ENCODE measurements at places on chromosomes 6 and 20.
A peak's percentile ranks its signal among the peaks of the same experiment; 100 is the strongest.

GRCh38 chr6:94721459-94721858 is 855.9 kb upstream of the MANEA start:
- no peak for DNase-seq

DNA sequence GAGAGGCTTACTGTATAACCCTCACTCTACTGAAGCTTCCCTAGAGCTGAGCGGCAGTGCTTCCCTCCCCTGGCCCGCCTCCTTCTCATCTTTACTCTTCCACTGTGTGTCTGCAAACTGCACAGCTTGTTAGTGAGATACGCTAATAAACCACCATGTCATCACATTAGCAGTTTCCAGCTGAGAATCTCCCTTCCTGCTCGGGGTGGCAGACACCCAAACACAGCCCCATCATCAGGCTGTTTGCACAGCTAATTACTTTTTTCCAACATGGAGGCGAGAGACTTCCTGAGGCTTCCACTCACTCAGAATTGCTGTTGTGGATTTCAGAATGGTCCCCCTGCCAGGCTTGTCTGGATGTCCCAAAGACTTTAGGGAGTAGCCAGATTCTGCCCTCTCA is 444.9 kb upstream of the SULF2 start:
- DNase-seq: no peak

GRCh38 chr20:3021327-3021726 is 22.1 kb upstream of the GNRH2 start:
- DNase-seq: no peak

- peak; percentile 90 for DNase-seq
Observed at GRCh38 chr6:119479860-119480655, 130.5 kb upstream of the MAN1A1 start.

DNA sequence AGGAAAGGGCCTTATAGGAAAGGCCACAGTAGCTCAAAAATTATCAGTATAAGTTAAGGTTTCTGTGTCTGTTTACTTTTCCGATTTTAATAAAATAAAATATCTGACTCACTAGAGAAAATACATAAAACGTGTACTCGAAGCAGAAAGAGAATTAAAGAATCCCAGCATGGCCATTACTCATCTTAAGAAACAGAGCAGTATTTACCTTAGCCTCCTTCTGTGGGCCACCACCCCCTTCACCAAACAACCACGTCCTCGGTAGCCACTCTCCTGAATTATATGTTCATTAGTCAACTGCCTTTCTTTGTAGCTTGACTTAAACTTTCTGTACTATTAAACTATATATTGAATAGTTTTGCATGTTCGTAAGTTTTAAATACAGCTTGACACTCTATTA is 72.2 kb upstream of the SPTLC3 start:
- no peak for DNase-seq

GRCh38 chr6:75526502-75527127 is 33.0 kb upstream of the FILIP1 start:
- DNase-seq: peak; percentile 91

GRCh38 chr6:89270951-89271721 is 44.0 kb downstream of the GABRR2 start:
- no peak for DNase-seq

DNA sequence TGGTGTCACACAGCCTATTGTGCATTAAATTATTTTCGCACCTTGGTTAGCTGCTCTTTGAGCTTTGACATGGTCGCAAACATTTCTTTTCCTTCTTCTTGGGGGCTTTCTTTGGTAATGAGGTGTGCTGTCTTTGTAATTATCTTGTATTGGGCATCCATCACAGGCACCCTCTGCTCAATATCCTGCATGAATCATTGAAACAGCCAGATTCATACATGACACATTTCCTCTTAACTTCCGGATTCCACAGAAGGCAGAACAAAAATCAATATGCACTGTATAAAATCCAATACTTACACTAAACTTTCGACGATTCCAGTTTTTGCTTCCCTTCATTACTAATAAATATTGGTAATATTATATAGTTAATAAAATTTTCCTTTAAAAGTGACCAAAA is 175.6 kb downstream of the SYNE1 start:
- DNase-seq: peak; percentile 26

DNA sequence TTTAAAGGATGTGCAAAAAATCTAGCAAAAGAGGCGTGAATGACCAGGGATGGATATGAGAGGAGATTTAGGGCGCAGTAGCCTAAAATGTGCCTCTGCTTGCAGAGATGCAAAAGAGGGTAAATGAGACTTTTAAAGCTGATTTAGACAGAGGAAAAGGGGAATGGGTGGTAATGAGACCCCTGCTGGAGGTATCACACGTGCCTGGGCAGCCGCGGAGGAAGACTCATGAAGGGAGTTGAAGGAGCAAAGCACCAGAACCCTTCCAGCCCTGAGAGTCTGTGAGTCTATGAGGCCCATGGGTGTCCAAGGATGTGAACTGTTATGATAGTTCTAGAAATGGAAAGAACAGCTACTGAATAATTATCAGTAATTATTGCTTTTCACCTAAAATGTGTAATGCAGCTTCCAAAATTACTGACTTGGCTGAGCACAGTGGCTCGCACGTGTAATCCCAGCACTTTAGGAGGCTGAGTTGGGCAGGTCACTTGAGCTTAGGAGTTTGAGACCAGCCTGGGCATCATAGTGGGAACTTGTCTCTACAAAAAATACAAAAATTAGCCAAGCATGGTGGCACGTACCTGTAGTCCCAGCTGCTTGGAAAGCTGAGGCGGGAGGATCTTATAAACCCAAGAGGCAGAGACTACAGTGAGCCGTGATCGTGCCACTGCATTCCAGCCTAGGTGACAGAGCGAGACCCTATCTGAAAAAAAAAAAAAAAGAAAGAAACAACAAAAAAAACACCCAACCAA is 38.2 kb upstream of the TIAM2 start:
- DNase-seq: no peak

DNA sequence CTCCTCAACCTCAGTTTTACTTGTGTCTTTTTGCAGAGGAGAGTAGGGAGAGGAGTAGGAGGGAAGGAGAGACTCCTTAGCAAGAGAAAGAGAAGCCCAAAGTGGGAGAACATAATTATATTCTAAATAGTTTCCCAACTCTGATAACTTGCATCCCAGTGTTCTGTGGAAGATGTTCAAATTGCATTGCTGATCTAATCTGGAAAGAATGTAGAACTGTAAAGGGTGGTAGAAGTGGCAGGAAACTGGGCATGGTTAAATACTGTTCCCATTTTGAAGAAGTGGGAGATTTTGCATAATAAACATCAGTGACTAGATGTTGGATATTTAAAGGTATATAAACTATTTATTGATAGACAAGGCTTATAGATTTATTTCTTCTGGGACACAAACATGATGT is 42.6 kb upstream of the HMGN3 start:
- peak; percentile 41 for DNase-seq

DNA sequence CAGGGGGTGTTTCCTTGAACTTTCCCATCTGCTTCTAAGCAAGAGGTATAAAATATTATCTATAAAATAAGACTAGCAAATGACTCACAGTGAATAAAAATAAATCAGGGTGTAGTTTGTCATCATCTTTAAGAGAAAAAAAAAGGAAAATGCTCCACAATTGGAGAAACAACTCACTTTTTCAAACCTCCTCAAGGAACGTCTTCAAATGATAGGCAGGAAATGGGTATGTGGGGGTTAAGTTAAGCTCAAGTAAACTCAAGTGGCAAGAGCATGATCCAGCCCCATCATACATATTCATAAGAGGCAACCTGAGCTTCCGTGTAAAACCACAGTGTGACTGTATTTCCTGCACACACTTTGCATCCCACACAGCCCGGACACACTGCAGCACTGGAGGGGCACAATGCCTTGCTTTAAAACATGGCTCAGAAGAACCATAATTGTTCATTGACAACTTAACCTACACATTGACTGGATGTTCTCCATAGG is 58.5 kb upstream of the CEP85L start:
- peak; percentile 83 for DNase-seq

DNA sequence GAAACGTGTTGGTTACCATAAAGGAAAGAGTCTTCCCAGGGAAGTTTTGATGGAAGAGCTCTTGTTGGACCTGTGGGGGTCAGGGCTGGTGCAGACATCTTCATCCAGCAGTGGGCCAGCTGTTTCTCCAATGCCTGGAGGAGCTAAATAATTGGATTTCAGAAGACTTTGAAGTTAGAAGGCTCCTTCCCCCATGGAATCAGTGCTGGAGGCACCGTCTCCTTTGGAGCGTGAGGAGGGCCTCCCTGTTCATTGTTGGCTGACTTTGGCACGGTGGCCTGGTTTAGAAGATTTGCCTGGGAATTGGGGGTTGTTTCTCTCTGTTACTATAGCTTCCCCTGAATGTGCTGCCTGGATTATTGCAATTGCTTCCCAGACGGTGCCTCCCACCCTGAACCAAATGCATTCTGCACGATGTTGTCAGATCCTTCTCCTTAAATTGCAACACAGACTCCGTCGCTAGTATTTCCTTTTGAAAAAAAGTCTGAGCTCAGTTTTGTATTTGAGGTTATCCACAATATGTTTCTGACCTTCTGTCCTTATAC is 27.7 kb upstream of the KCNG1 start:
- DNase-seq: peak; percentile 11

GRCh38 chr6:118558464-118559217 is 10.5 kb downstream of the PLN start:
- peak; percentile 66 for DNase-seq

DNA sequence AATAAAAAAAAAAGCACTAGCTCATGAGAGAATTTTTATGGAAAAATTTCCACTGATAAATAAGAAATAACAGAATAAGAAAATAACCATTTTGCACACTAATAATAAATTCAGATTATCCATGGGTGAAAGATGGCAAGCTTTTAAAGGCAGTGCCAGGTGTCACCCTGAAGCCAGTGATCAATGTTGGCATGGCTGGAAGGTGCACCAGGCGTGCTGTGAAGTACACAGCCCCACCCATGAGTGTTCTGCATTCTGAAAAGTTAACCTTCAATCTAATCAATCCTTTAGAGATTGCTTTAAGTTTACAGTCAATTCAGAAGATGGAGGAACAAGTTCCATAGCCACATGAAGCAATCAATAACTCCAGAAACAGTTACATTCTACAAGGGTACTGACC is 284.4 kb downstream of the C6orf118 start:
- no peak for DNase-seq

DNA sequence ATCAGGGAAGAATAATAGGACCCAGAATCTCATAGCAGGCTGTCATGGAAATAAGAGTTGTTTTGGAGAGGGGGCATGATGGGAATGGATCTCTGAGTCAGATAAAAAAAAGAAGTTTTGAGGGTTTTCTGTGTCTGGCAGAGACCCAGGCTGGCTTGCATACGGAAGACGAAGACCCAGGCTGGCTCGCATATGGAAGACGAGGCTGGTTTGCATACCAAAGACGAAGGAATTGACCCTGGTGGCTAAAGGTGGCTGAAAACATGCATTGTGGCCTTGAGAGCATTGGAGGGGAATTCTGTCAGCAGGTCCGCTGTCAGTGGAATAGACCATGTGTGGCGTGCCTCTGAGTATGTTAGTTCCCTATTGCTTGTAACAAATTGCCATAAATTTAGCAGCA is 335.1 kb downstream of the BTBD3 start:
- DNase-seq: peak; percentile 43

DNA sequence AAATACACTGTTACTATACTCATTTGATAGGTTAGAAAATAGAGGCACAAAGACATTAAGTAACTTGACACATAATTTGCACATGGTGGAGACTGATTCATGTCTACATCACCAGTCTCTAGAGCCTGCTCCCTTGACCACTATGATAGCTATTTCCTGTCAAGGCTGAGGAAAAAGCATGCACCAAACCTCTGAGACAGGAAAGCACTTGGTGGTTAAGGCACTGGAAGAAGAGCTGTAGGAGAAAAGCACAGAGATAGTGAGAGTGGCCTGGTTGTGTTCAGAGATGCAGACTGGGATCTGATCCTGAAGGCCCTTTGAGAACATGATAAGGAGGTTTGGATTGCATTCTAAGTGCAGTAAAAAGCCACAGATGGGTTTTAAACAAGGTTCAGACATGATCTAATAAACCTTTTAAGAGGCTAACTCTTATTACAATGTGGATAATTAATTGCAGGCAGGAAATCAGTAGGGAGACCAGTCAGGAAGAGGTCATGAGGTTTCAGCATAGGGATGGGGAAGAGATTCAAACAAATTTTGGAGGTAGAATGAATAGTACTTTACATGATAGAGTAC is 168.9 kb downstream of the PHF3 start:
- peak; percentile 92 for DNase-seq

DNA sequence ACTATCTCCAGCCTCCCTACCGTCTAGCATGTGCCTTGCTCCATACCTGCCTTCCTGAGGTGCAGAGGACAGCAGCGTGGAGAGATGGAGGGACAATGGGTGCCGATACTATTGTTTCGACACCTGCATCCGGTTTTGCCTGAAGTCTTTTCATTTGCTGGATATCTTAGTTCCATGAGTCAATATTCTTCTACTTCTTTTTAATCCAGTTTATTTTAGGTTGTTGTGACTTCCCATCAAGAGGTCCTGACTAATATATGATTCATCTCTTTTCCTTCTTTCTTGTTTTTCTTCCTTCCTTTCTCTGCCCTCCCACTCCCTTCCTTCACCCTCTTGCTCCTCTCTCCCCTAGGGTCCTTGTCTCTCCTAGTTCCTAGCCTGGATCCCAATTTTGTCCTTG is 91.4 kb downstream of the CDH26 start:
- DNase-seq: no peak

- peak; percentile 47 for DNase-seq
Observed at GRCh38 chr20:36574366-36575135, 1.2 kb downstream of the TGIF2 start.

GRCh38 chr6:110270165-110270564 is 88.0 kb downstream of the METTL24 start:
- DNase-seq: no peak

DNA sequence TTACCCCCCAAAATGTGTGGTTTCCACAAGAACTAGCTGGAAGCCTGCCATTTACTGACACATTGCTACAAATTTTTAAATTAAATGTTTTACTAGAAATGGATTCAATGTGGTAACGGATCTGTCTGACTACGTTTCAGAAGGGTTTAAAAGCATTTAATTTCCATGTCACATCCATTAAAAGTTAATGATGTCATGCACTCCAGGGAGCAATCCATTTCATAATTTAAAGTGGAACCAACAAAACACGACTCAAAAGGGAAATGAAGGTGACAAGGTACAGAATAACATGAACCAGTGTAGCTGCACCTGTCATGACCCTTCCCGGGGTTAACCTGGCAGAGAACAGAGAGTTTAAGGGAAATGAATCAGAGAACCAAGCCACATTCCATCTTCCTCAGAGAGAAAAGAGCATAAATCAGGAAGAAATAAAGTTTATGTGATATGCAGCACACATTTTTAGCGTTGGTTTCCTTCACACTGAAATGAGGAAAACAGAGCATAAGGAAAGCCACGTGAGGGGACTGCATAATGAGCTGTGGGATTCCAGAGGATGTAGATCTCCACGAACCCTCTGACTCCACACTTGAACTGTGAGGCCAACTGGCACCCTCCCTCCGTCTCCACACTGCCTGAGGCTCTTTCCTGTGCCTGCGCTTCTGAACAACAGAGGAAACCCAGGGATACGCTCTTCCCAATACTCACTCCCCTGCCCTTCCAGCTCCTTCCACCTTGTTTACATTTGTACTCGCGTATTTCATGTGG is 170.3 kb upstream of the AHI1 start:
- DNase-seq: peak; percentile 43

- peak; percentile 46 for DNase-seq
Observed at GRCh38 chr6:108714766-108715414, 133.3 kb upstream of the ARMC2 start.

All from choroid plexus epithelial cell (primary cell).